ENCODE measurements at places on chromosomes 16 and 17.

GRCh38 chr17:80694992-80695912, 150.6 kb downstream of the RPTOR start:
- no peak for DNase-seq

- DNase-seq = no peak
These were observed 108.2 kb downstream of the N4BP1 start for GRCh38 chr16:48501516-48502377.

GRCh38 chr16:55294129-55294528, 29.9 kb upstream of the IRX6 start:
- no peak for DNase-seq

DNA sequence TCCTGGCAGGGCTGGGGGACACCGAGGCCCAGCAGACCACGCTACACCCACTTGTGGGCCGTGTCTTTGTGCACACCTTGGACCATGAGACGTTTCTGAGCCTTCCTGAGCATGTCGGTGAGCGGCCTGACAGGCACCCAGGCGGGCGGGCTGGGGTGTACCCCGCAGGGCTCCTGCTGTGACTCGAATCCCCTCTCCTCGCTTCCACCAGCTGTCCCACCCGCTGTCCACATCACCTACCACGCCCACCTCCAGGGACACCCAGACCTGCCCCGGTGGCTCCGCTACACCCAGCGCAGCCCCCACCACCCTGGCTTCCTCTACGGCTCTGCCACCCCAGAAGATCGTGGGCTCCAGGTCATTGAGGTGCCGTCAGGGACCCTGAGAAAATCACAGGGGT, 1.6 kb downstream of the SGCA start:
- no peak for DNase-seq

- no peak for DNase-seq
These were observed 101.6 kb downstream of the METRNL start for GRCh38 chr17:83180996-83181481.

DNA sequence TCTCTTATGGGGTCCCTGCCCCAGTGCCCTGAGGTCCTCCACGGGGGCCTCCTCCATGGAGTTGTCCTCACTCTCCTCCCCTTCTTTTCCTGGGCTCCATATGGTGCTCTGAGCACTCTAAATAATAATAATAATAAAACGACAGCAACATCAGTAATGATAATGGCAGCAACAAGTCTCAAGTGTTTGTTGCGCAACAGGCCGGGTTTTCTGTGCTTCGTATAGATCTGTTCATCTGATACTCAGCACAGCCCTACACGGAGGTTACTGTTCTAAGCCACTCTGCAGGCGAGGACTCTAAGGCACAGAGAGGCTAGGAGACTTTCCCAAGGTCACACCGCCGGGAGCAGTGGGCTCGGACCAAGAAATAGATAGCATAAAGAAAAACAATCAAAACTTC, 13.7 kb downstream of the CIBAR2 start:
- no peak for DNase-seq

DNA sequence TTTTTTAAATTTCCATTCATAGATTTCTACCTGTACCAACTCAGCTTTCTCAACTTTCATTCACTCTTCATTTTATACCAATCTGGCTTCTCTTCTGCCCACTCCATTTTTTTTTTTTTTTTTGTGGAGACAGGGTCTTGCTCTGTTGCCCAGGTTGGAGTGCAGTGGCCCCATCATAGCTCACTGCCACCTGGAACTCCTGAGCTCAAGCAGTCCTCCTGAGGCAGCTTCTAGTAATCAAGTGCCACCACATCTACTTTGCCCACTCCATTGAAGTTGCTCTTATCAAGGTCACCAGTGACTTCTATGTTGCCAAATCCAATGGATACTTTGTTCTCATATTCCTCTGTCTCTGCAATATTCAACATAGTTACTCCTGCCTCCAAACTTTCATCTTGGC, 1.7 kb downstream of the SUPT6H start:
- DNase-seq = no peak
